ENCODE measurements at places on chromosomes 5 and 9.

GRCh38 chr9:133256686-133257091, 18.3 kb downstream of the ABO start:
- no peak for DNase-seq

GRCh38 chr5:130052752-130053151, 148.5 kb downstream of the CHSY3 start:
- no peak for DNase-seq

GRCh38 chr5:141878186-141878710, at the start of gene PCDH1:
Gene PCDH1 (minus strand): TSS chr5:141878410. CDS start chr5:141878262, 148 bp downstream.
- DNase-seq, result no peak

DNA sequence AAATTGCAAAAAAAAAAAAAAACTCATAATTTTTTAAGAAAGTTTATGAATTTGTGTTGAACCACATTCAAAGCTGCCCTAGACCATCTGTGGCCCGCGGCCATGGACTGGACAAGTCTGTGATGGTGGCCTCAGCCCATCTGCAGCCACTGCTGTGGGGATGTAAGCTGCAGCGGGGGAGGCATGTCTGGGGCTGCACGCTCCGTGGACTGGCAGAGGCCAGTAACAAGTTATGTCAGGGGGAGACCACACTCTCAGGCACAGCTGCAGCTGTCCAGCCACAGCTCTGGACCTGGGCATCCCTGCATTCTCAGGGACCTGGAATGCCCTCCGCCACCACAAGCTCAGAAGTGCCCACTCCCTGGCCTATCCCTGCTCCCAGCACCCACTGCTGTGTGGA, 1272.3 kb upstream of the CDH9 start:
- no peak for DNase-seq

DNA sequence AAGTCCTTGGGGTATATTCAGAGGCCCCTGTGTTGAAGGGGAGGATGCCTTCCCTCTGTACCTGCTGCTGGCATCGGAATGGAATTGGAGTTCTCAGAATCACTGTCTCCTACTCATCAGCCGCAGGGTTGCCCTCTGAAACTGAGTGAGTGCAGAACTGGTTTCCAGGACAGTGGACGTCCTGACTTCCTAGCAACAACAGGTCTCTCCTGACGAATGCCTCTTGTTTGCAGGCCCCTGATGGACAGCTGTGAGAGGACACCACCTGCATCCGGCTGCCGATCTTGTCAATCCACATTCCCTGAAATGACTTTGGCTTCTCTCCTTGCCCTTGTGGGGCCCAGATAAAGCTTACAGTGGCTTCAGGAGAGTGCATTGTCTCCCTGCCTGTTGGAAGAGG, 274.5 kb downstream of the NSG2 start:
- no peak for DNase-seq

DNA sequence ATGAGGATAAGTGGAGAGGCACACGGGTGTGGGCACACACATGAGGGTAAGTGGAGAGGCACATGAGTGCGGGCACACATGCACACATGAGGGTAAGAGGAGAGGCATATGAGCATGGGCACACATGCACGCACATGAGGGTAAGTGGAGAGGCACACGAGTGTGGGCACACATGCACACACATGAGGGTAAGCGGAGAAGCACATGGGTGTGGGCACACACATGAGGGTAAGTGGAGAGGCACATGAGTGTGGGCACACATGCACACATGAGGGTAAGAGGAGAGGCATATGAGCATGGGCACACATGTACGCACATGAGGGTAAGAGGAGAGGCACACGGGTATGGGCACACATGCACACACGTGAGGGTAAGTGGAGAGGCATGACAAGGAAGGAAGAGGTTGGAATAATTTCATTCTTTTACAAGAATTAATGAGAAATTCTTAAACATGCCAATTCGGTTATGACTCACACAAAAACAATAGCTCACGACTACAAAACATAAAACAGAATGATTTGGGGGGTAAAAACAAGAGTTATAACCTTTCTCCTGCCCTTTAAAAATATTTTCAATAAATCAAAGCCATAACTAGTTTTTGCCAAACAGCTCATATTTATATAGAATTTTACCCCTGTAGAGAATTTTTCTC, 67.5 kb downstream of the APBA1 start:
- DNase-seq, result no peak

GRCh38 chr5:154190595-154191304, at the start of gene GALNT10:
Gene GALNT10 (plus strand): TSS chr5:154190733. CDS start chr5:154190867, 134 bp downstream.
- DNase-seq, result peak; percentile 70

GRCh38 chr5:129541648-129542251, 81.7 kb downstream of the ADAMTS19 start:
- DNase-seq, result peak; percentile 0

DNA sequence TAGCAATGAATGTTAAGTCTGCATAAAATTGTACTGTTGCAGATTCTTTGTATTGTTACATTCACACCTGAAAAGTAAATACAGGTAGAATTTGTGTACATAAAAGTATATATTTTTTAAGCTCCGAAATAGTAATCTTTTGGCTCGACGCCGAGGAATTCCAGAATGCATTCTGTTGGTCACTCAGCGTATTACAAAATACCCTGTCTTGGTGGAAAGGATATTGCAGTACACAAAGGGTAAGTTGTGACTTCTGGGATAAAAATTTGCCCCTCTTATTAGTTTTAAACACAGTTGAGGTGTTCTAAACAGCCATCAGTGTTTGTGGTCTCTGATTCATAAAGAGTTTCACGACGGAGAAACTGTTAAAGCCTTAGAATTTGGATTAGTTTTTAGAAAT, 257.6 kb downstream of the ARHGEF28 start:
- no peak for DNase-seq

- DNase-seq, result no peak
These were observed 1.0 kb downstream of the AQP3 start for GRCh38 chr9:33446240-33446945.

- DNase-seq, result no peak
These were observed 10.1 kb downstream of the PLIN2 start for GRCh38 chr9:19117039-19117716.

GRCh38 chr5:159712672-159713071, 203.6 kb upstream of the ADRA1B start:
- DNase-seq, result no peak

DNA sequence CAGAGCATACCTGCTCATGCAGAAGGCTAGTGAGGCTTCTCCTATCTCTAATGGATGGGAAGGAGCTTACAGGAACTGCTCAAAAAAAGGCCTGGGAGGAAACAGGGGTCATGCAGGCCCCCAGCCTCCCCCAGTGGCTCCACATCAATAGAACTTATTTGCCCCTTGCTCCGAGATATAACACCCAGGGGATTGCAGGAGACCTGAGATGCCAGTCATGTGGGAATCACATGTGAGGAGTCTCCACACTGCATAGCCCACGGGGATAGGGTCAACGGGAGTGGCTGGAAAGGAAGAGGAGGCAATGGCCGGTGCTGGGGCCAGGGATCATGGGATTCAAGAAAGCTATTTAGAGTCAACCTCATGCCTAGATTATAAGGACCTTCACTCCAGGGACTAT, 76.2 kb downstream of the NRG2 start:
- DNase-seq, result no peak

GRCh38 chr9:727767-728166, 113.7 kb upstream of the DMRT1 start:
- no peak for DNase-seq

DNA sequence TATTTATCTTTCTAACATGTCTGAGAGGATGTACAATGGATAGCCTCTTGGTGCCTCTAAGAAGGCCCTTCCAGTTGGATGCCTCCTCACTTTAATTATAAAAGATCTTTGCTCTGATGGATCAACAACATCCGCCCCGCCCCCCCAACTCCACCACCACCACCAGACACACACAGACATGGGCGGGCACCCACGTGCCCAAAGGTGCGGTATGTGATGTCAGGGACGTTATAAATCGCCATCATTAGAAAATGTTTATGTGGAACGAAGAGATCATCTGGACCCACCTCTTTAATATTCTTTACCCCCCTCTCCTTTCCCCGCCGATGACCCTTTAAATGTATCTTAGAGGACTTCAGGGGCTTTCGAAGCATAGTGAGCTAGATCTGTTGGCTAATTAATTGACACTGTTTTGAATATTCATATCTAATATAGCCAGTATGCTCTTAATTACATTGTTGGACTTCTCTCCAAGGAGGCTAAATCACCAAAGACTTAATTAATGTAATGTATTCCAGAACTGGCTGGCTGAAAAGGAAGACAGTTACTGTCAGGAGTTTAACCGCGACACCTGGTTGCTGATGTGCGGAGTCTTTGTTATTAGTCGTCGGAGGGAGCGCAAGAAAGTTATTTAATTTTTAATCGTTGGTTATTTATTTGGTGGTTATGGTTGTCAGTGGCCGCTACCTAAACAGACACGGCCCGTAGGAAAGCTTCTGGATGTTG, 6.1 kb upstream of the FOXB2 start:
- DNase-seq, result no peak

DNA sequence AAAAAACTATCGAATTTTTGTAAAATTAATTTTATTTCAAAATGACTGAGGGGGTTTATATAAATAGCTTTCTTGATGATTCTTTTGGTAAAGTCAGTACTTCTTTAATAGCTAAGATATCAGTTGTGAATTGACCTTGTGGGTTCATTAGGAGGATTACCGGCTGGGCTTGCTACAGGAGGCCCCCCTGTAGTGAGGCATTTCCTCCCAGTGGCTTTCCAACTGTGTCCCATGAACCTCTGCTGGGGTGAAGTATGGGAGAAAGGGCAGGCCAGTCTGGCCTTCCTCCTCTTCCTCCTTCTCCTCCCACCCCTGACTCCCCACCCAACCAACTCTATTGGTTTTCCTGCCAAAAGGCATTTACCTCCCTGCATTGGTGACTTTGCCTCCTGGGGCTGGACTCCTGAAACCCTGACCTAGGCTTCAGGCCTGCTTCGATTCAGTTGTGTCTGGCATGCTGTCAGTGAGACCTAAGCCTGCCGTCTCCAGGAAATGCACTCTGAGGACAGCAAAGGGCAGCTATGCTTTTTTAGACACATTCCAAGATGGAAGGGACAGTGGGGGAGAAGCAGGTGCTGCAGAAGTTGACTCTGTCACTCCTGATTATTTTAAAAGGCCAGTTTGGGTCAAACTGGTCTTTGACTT, 144.8 kb downstream of the HSPA4 start:
- no peak for DNase-seq

- DNase-seq, result no peak
These were observed 15.7 kb upstream of the STARD4 start for GRCh38 chr5:111528056-111528455.

- no peak for DNase-seq
These were observed 1.2 kb downstream of the AP3S1 start for GRCh38 chr5:115842952-115843351.

DNA sequence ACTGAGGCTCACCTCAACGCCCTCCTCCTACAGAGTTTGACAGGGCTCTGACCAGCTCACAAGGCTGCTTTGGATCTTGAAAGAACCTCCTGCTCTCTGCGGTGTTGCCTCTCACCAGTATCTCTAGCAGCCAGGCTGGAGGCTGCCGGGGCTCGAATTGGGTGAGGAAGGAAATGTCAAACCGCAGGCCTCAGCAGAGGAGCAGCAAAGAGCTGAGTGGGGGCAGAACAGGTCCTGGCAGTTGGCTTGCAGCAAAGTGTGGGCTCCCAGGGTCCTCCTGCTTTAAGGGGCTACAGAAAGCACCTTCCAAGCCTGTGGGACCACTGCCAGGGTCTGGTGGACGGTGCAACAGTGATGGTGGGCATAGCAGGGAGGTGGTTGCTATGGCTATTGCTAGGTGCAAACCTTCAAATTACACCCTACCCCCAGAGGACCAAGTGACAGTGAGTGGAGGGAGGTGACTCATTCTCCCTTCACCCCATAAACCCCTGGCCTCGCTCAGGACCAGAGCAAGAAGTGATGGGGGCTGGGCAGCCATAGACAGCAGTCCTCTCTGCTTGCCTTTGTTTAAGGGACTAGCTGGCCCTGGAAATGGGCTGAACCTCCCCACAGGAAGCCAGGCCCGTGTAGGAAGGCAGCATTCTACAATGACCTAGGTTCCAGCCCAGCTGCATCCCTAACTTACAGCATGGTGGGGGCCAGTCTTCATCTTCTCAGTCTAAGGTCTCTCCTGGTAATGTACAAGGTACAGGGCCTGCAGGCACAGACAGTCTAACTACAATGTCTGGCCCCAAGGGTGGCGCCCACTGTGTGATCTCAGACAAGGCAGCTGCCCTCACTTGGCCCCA, 18.7 kb downstream of the LCP2 start:
- DNase-seq, result no peak

- DNase-seq, result no peak
These were observed 108.2 kb downstream of the MPDZ start for GRCh38 chr9:13171261-13171660.

DNA sequence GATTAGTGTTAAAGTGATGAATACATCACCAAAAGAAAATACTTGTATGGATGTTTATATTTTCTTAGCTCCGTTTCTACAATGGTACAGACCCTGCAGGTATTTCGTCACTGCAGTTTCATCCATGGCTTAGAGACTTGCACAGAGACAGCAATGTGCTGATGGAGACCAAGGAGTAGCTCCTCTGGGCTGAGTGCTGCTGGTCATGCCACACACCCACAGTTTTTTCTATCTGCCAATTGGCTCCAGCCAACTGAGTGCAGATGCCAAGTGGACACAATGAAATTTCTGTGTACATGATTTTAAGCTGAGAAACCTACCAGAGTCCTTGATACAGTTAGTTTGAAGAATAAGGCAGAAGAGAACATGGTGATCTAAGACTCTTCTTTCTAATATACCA, 145.9 kb upstream of the ADCY2 start:
- DNase-seq, result no peak

DNA sequence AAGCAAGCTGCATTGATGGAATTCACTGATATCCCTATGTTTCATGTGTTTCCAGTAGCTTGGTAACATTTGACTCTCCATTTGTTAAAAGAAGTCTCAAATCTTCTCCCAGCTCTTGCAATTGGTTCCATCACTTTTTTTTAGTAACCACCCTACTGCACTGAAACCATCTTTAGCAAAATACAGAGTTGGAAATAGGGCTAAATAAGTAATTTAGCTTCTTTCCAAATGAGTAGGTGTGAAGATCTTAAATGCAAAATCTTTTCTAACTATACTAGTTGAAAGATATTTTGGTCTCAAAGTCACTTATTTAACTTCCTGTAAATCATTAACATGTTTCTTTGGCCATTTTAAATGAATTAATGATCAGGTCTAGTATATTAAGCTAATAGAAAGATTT, 138.1 kb downstream of the DIRAS2 start:
- DNase-seq, result no peak

All from HTR-8/SVneo (cell line).